ENCODE measurements at places on chromosomes 7 and 10.

DNA sequence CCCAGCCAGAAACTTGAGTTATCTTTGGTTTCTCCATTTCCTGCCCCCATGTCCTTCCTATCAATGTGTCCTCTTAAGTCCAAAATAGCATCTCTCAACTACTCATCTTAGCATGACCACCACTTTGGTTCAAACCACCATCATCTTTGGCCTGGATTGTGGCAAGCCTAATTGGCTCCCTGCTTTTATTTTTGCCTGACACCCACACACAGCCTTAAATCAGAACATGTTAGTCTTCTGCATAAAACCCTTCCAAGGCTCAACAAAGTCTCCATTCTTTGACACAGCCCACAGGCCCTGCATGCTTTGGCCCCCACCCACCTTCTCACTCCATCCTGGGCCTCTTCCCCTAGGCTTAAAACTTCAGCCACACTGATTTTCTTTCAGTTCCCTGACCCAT, 2.0 kb upstream of the TSPAN14 start:
- H3K4me1 ChIP-seq = peaks cover 12% of the 10 kb centered on the region
- no peaks in the 10 kb centered on the region for H3K27me3 ChIP-seq
- H3K27ac ChIP-seq = no peak overlapping the region
- no peaks in the 10 kb centered on the region for H3K36me3 ChIP-seq

- H3K4me3 ChIP-seq = no peak overlapping the region
- H3K27ac ChIP-seq = no peak overlapping the region
- no peaks in the 10 kb centered on the region for H3K27me3 ChIP-seq
These were observed 204.5 kb upstream of the PHYHIPL start for GRCh38 chr10:58971796-58972491.

DNA sequence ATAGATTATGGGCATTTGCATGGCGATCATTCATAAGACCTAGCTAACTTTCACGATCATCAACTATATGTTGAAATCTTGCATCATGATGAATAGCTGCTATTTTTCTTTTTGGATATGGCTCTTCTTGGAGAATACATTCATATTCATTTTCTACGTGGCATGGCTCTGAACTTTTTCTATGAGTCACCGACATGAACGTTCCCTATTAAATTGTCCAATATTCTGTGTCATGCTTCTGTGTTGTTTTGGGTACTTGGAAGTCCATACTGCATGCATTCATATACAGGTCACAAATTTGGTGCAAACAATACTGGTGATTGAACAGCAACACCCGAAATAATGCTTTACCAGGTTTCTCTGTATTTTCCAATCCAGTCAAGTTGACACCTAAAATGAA, 37.9 kb upstream of the ANKRD1 start:
- no peaks in the 10 kb centered on the region for H3K36me3 ChIP-seq
- peaks cover 14% of the 10 kb centered on the region for H3K4me1 ChIP-seq
- H3K4me3 ChIP-seq = no peak overlapping the region
- H3K27ac ChIP-seq = no peak overlapping the region

GRCh38 chr7:148987010-148987750, 41.1 kb downstream of the PDIA4 start:
- DNase-seq = peak; percentile 47
- peaks cover 16% of the 10 kb centered on the region for H3K4me1 ChIP-seq
- H3K27ac ChIP-seq = peak overlapping the region; percentile 94
- no peaks in the 10 kb centered on the region for H3K27me3 ChIP-seq
- peak overlapping the region; percentile 70 for H3K4me3 ChIP-seq

DNA sequence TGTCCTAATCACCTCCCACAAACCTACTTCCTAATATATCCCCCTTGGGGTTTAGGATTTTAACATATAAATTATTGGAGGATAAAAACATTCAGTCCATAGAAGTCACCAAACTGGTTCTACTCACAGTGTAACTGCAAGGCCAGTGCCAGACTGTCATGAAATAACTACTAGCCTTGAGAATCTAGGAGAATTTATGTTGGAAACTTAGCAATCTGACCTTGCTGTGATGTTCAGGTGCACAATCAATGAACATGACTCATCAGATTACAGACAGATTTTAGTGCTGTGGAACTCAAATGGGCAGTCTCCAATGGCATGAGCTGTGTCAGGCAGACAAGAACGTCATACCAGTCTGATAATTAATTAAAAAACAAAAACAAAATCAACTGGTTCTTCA, 571.4 kb upstream of the IGFBP3 start:
- no peak for DNase-seq
- no peak overlapping the region for H3K27ac ChIP-seq
- H3K27me3 ChIP-seq = no peaks in the 10 kb centered on the region
- H3K36me3 ChIP-seq = no peaks in the 10 kb centered on the region

DNA sequence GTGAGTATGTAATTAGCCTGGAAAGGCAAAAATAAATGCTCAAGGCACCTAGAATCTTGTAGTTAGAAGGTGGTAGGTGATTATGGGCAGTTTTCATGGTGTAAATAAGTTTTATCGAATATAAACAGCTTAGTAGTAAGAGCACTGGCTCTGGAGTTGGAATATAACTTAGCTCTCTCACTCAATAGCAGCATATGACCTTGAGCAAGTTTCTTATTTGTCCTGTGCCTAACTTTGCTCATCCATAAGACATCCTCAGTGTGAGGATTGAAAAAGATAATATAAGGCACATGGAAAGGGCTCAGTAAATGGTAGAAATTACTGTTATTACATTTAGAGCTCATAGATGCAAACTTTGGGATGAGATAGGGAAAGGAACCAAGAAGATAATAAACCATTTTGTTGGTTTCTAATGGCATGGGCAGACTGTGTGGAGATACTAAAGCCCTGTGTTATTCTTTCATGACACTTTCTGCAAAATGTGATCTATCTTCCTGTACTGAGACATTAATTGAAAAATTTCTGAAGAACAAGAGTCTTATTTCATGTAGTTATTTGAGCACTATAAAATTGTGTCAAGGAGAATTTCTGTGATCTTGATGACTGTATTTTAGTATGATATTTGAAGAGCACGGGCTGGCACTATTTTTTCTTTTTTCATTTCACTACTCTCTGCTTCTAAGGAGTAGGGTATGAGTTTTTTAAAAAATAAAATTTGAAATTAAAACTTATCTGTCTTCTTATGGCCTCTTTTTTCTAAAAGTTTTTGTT, 3.1 kb downstream of the SLK start:
- no peaks in the 10 kb centered on the region for H3K27me3 ChIP-seq
- H3K27ac ChIP-seq = no peak overlapping the region
- no peaks in the 10 kb centered on the region for H3K36me3 ChIP-seq

DNA sequence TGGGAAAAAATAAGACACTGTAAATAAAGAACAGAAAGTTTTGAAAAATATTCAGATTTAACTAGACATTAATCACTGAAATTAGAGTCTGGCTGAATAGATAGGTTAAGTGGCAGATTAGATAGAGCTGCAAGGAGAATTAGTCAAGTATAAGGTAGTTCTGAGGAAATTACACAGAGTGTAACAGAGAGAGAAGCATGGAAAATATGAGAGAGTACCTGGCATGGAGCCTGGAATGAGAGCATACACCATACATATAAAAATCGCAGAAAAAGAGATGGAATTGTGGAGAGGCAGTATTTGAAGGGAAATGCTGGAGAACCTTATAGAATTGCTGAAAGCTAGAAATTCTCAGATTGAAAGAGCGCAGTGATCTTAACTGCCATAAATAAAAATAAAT, 46.9 kb downstream of the ZNRF2 start:
- H3K4me3 ChIP-seq = no peak overlapping the region
- no peak overlapping the region for H3K27ac ChIP-seq
- DNase-seq = no peak

DNA sequence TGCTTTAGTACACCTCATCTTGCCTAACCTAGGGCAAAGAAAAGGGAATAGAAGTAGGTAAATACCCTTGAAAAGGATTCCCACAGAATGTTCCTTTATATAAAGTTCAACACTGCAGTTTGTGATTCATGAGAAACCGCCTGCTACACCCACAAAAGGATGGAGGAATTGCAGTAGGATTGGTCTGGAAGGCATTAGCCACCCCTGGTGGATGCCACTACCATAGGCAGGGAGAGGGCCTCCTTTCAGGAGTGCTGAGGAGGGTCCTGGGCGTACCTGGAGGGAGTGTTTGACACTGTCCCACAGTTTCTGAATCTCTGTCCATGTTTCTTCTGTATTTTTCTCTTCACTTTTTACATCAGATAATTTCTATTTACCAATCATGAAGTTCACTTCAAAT, 221.8 kb upstream of the TMEM72 start:
- no peak overlapping the region for H3K4me3 ChIP-seq
- H3K27me3 ChIP-seq = no peaks in the 10 kb centered on the region
- H3K4me1 ChIP-seq = no peaks in the 10 kb centered on the region
- no peak overlapping the region for H3K27ac ChIP-seq

DNA sequence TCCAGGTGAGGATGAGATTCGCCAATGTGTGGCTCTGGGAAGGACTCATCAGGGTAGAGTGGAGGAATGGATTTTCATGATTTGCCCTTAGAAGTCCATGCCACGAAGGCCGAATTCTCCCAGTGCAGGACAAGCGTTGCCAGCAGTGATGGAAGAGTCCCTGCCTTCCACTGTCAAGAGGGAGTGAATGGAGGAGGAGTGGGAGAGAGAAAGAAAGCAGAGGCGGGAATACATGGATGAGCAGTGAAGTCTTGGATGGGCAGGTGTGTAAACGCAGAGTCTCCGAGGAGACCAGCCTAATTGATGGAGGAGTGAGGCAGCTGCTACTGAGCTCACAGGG, 419.2 kb downstream of the GLRX3 start:
- H3K27me3 ChIP-seq = no peaks in the 10 kb centered on the region
- no peaks in the 10 kb centered on the region for H3K36me3 ChIP-seq
- H3K4me3 ChIP-seq = no peak overlapping the region
- H3K27ac ChIP-seq = no peak overlapping the region
- no peak for DNase-seq
- H3K4me1 ChIP-seq = no peaks in the 10 kb centered on the region

DNA sequence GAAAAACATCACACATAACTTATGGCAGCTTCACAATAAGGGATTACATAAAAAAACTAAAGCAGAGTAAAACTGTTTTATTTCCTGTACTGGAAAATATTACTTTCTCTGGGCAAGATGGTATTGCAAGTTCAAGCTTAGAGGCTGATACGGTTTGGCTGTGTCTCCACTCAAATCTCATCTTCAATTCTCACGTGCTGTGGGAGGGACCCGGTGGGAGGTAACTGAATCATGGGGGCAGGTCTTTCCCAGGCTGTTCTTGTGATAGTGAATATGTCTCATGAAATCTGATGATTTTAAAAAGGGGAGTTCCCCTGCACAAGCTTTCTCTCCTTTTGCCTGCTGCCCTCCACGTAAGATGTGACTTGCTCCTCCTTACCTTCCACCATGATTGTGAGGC, 5.1 kb upstream of the LRRC27 start:
- H3K36me3 ChIP-seq = no peaks in the 10 kb centered on the region
- H3K27ac ChIP-seq = no peak overlapping the region
- DNase-seq = no peak
- no peaks in the 10 kb centered on the region for H3K27me3 ChIP-seq
- H3K4me3 ChIP-seq = no peak overlapping the region

DNA sequence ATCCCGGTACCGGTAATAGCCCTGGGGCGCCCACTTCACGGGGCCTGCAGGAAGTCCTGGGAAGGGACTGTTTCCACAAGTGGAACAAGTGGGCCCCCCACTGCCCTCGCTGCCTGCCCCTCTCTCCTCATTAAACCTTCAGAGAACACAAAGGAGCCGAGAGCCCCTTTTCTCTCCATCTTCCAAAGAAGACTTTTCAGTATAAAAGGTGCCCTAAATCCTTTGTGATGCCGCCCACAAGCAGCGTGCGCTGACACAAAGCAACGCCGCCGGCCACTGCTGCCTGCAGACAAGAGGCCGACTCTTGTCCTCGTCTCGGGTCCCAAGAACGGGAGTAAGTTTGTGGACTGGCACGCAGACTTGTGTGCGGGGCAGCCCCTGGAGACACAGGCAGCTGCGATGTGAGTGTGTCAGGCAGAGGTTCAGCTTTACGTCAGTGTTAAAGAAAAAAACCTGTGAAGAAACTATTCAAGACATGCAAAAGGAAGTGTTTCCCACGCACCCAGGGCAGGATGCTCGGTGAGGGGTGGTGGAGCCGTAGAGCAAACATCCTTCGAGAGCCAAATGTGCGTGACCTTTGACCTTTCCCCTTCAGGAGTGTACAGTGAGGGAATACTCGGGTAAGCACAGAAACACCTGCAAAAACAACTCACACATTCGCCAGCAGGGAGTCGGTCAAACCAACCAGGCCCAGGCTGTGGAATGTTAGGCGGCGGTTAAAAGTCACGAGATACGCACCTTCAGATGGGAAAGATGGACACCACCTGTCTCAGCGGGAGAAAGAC, 118.2 kb downstream of the VIPR2 start:
- no peak overlapping the region for H3K4me3 ChIP-seq
- DNase-seq = no peak
- no peaks in the 10 kb centered on the region for H3K36me3 ChIP-seq
- H3K27me3 ChIP-seq = no peaks in the 10 kb centered on the region
- H3K27ac ChIP-seq = no peak overlapping the region

DNA sequence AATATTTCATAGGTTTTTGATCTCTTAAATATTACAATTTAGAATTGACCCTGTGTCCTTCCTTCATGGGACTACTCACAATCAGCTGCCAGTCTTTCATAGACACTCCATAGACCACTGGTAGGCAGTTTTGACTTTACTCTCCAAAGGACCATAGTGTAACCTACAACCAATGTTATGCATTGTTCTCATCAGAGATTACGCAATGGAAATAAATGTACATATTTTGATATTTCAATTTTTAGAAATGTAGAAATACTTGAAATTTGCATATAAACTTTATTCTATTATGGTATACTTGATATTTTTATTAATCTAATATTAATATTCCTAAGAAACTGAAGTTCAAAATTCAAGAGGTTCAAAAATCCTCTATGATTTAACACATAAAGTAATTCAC, 446.4 kb upstream of the KCND2 start:
- no peak for DNase-seq
- H3K4me3 ChIP-seq = no peak overlapping the region
- H3K36me3 ChIP-seq = no peaks in the 10 kb centered on the region
- H3K4me1 ChIP-seq = no peaks in the 10 kb centered on the region

DNA sequence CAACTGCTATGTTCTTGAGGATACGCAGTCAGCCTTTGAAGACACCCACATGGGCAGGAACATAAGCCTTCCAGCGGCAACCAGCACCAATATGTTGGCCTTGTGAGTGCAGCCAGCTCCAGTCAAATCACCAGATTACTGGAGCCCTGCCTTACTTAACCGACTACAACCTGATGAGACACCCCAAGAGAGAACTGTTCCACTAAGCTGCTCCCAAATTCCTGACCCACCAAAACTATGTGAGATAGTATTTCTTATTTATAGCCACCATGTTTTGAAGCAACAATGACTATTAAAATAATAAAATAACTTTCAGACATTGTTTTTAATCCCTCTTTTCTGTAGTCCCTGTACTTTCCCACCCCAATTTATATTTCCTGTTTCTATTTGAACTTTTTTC, 179.6 kb downstream of the ADK start:
- no peaks in the 10 kb centered on the region for H3K36me3 ChIP-seq
- no peaks in the 10 kb centered on the region for H3K27me3 ChIP-seq
- no peaks in the 10 kb centered on the region for H3K4me1 ChIP-seq
- no peak overlapping the region for H3K27ac ChIP-seq
- H3K4me3 ChIP-seq = no peak overlapping the region

All from ascending aorta (tissue), 2 donors.